ENCODE measurements at places on chromosomes 7 and 10.

DNA sequence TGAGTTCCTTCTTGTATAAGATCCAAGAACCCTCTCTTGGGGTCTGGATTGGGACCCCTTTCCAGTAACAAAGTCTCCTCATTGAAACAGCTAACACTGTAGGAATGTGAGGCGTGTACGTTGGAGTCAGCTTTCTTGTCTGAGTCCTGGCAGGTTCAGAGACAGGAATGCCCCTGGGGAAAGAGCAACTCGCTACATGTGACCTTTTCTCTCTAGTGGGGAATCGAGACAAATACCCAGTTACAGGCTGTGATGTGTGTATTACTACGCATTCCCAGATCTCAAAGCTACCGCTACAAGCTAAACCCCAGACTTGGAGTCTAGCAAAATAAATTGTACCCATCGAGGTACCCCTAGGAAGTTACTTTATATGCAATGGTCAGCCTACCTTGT lies 85.6 kb upstream of the FRMD4A start:
- DNase-seq, result peak; percentile 73

- DNase-seq, result peak; percentile 5
Measured at GRCh38 chr7:91408388-91409154, 144.3 kb downstream of the FZD1 start.

DNA sequence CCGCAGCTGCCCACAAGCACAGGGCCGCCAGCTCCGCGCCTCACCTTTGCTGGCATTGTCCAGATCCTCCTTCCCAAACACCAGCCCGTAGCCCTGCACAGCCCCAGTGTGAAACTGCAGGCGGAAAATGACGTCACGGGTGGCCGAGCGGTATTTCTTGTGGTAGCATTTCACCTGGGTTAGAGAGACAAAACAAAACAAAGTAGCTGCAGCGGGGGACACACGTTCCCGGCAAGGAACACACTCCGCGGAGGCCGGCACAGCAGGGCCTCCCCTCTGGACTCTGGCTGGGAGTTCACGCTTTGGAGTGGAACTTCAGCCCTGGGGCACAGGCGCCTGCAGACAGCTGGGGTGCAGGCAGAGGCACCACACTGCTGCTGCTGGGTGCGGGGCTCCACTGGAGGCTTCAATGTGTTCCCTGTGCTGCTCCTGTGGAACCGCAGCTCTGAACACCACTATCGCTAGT lies 181.1 kb downstream of the TNS3 start:
- DNase-seq, result peak; percentile 16

- no peak for DNase-seq
Measured at GRCh38 chr10:124624006-124624405, 120.2 kb downstream of the FAM53B start.

DNA sequence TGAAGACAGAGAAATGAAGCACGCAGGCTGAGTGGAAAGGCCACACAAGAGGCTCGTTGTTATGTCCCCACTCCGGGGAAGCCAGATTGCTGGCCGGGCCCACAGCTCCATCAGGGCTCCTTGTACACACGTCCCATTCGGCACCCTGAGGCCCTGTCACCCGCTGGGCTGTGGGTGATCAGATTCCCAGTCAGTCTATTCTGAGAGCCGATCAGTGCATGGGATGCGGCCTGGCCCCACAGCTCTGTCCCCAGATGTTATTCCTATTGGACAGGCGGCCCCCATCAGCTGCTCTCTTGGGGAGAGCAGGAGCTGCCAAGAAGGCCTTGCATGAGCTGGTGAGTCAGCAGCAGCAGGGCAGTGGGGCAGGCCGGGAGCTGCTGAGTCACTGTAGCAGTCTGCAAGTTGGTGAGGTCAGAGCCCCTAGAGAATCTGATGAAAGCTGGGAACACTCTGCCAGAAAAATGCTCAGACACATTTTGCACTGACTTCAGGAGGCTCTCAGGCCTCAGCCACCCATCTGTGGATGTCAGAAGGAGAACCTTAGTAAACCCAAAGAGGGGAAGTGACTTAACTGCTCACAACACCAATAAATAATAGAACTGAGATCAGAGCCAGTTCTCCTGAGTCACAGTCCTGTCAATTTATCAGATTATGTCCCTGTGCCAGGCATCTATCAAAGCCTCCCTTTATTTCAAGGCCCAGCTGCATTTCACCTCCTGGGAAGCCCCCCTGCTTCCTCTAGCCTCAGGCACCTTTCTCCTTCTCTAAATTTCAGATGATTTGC lies 9.4 kb upstream of the PSAP start:
- DNase-seq, result peak; percentile 94

- no peak for DNase-seq
Measured at GRCh38 chr7:11552676-11553296, 279.2 kb downstream of the THSD7A start.

DNA sequence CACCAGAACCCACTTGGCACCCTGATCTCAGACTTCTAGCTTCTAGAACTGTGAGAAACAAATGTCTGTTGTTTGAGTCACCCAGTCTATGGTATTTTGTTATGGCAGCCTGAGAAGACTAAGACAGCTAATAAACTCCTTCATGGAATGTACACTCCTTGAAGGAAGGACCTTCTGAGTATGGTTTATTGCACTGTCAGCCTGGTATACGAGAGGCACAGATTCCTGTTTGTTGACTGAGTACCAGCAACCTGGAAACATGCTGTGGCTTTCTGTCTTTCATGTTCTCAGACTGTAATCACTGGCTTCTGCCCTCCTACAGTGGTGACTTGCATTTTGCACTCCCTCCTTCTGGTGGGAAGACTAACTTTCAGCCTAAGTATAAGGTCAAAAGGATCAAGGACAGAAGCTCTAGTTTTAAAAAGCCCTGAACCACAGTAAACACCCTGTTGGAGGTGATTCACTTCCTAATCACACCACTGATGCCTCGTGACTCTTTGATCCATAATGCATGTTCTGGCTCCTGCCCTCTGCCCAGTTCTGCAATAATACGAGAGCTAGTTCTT lies 319.0 kb upstream of the NPSR1 start:
- peak; percentile 90 for DNase-seq

- DNase-seq, result no peak
Measured at GRCh38 chr7:115471891-115472290, 550.0 kb downstream of the MDFIC start.

DNA sequence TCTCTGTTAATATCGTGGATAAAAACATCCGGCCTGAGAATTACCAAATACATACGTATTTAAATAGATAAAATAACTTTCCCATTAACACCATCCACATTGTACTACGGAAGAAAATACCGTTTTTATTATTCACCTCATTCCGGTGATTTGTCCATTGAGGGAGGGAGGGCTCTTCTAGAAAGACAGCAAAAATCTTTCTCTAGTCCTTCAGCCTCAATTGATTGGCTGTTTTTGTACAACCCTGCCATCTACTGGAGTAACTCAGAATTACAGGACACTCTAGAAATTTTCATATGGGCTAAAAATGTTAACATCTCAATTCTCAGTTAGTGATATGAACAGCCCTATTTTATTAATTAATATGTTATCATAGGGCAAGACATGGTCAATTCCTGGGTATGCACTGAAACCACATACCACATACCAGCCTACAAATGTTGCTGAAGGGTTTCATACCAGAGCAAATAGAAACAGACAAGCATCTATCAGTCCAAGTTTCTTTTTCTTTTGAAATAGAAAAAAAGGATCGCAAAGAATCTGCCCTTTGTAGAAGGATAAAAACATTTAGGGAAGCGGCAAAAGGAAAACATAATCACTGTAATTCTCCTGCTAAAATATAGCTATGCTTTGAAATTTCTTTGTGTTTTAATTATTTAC lies 55.8 kb upstream of the CDCA7L start:
- peak; percentile 93 for DNase-seq

- no peak for DNase-seq
Measured at GRCh38 chr10:69864321-69864720, 62.6 kb downstream of the COL13A1 start.

- DNase-seq, result no peak
Measured at GRCh38 chr7:1554333-1555045, 1.5 kb downstream of the TMEM184A start.

GRCh38 chr7:149771720-149772240 lies 1.6 kb downstream of the ZNF467 start:
- DNase-seq, result peak; percentile 79

GRCh38 chr10:34187201-34187600 lies 627.9 kb downstream of the PARD3 start:
- no peak for DNase-seq

DNA sequence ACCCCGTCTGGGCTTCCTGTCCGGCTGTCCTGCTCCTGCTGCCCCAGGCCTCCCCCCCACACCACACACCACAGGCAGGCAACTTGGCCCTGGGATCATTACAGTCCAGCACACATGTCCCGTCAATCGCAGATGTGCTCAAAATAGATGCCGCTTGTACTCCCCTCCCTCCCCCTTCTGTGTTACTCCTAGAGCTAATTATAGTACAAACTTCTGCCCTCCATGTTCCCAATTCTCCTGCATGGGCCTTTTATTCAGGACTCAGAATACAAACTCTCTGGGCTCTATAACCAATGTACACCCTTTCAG lies at the start of gene SYNPO2L:
Gene SYNPO2L (minus strand): TSS at position 40 of the 309 bp plus-strand sequence. CDS start 107 bp downstream, outside the sequence.
- DNase-seq, result no peak
